ENCODE measurements at places on chromosomes 1 and 21.

- DNase-seq = no peak
Measured at GRCh38 chr1:20837554-20838192, 50.6 kb upstream of the HP1BP3 start.

- no peak for DNase-seq
Measured at GRCh38 chr1:161940866-161941591, 82.6 kb downstream of the OLFML2B start.

DNA sequence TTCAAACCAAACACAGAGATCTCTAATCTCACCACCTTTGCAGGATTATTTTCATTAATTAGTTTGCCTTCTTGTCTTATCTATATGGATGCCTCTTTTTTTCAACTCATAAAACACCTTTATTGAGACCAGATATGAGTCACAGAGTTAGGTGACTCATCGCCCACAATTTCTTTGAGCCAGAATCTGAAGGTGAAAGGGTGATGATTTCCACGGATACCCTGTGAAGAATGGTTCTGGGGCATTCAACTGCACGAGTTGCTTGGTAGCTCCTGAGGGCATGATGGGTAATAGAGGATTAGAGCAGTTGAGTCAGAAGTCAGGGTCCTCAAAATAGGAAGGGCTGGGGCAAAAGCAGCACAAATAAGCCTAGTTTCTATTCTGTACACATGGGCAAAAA, 128.2 kb downstream of the TBX19 start:
- peak; percentile 40 for DNase-seq

DNA sequence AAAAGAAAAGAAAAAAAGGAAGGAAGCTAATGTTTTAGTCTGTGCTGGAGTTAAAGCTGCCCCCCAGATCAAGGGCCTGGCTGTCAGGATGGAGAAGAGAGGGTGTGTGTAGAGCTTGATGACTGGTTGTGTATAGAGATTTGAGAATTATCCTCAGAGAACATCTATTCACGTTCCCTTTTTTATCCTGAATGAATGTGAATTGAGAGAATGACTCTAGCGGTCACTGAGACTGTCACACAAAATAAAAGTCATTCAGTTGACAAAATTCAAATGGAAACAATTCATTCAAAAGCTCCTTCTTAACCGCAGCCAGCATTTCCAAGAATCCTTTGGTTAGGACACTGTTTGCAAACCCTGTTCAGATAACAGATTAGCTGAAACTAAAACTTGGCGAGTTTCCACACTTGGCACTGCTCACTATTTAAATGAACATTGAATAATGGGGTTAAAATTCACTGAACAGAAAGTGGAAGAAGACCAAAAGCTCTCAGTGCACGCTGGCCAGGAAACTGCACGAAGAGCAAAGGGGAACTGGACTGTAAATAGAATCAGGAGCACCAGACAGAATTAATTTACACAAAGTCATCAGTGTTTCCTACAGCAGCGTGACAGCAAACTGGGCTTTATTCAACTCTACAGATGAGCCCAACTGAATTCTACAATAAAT, 13.6 kb upstream of the FAM89A start:
- DNase-seq = no peak

GRCh38 chr21:38494251-38494642, 4.0 kb downstream of the ERG start:
- DNase-seq = no peak

- DNase-seq = no peak
Measured at GRCh38 chr1:182716740-182717720, 32.6 kb upstream of the RGS8 start.

GRCh38 chr1:14787604-14788003, 189.1 kb downstream of the KAZN start:
- DNase-seq = no peak

GRCh38 chr21:19807201-19807600, 1191.0 kb upstream of the NCAM2 start:
- DNase-seq = no peak

GRCh38 chr1:74468982-74469603, 43.3 kb downstream of the LRRC53 start:
- DNase-seq = no peak

DNA sequence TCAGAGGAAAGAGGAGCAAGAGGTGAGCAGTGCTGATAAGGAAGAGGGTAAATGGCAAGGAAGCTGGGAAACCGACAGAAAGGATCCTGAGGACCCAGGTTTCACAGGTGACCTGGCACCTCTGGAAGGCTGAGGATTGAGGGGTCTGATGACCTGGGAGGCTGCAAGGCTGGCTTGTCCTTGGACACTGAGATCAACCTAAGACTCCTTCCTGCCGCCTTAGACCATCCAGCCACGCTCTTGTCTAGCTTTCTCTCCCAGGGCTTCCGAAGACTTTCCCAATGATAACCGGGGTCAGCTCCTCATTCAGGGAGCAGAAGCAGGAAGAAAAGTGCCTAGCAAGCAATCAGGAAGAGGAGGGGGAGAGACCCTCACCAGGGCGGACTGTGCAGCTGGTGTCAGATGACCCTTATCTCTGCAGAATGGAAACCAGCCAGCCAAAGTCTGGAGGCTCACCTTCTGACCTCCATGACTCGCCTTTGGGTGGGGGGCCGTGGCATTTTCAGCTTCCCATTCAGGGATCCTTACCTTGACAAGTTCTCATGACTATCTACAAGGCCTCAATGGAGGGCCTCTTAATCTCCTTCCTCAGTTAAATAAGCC, 77.7 kb downstream of the CAPZB start:
- DNase-seq = no peak

- DNase-seq = no peak
Measured at GRCh38 chr21:39430457-39430856, 15.1 kb downstream of the LCA5L start.

GRCh38 chr1:184900507-184900906, 73.8 kb downstream of the NIBAN1 start:
- DNase-seq = no peak

- DNase-seq = no peak
Measured at GRCh38 chr1:46288485-46289133, 14.8 kb downstream of the LRRC41 start.

GRCh38 chr1:234551032-234551378, 59.0 kb downstream of the IRF2BP2 start:
- DNase-seq = no peak

- DNase-seq = no peak
Measured at GRCh38 chr1:33143176-33143575, 38.7 kb downstream of the TRIM62 start.

DNA sequence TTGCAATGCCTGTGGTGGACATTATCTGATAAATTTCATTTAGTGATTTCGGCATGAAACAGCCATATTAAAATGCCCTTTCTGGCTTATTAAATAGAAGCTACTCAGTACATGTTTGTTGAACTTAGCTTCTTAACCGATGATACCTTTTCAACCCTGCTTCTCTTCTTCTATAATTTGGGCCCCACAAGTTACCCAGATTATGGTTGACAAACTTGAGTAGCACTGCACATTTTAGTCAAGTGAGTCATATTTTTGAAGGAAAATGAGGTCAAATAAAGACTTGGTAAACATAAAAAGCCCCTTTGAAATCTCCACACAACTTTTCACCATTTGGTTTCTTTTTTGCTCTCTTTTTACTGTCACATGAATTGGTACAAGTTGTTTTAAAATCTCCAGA, 33.8 kb downstream of the GIPC2 start:
- no peak for DNase-seq

- DNase-seq = no peak
Measured at GRCh38 chr1:191897134-191897533, 261.1 kb upstream of the RGS18 start.

DNA sequence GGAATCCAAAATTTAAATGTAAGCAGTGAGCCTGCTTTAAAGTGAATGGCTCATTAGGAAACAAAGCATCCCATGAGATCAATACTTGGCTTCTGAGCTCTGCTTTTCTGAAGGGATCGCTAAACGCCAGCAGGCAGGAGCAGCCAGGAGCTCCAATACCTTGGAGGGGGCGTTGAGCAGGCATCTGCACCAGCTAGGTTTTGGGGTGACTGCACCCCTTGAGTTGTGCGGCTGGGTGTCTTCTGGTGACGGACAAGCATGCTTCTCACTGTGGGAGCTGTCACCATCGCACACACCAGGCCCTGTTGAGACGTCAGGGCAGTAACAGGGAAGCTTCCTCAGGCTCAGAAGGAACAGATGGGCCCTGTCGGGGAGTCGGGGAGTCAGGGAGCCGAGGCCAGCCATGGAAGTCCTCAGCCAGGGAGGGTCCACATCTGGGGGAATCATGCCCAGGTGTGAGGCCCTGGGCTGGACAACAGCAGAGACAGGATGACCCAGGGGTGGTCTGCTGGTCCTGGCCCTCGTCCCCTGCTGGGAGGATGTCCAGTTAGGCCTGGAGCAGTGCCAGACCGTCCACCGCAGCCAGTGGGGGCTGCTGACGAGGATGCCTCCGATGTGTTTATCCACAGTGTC, 57.9 kb upstream of the ADARB1 start:
- DNase-seq = no peak

DNA sequence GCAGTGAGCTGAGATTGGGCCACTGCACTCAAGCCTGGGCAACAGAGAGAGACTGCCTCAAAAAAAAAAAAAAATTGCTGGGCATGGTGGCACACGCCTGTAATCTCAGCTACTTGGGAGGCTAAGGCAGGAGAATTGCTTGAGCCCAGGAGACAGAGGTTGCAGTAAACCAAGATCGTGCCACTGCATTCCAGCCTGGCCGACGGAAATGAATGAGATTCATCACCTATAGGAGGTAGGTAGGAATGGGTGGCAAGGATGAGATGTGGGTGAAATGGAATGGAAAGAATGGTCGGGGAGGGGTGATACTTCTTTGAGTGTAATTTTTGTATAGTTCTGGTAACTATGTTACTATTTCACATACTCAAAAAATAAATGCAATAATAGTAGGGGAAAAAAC, 15.4 kb downstream of the CTXND2 start:
- no peak for DNase-seq

DNA sequence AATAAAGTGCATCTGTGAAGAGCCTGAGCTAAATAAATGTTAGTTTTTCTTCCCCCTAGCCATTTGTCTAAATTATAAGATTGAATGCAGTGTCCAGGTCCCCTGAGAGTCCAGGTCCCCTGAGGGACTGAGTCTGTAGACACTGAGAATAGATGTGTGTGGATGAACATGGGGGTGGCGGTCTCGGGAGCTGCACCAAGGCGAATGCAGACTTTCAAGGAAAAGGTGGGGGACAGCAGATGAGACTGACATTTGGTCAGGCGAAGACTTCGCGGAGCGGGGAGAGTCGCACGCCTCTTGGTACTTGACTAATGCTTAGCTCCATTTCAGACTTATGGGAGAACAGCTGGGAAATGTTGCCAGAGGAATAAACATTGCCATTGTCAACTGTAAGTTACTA, 17.7 kb upstream of the MX2 start:
- no peak for DNase-seq

GRCh38 chr1:79109445-79109844, 102.9 kb upstream of the ADGRL4 start:
- no peak for DNase-seq
